ENCODE measurements at places on chromosomes 4 and X. TPM values are rescaled to one million over a fixed set of nuclear protein-coding genes. Genes with fewer than 3 reads are reported as not detected.
A peak's percentile ranks its signal among the peaks of the same experiment; 100 is the strongest.

- H3K27me3 ChIP-seq = no peaks in the 10 kb centered on the region
- H3K36me3 ChIP-seq = no peaks in the 10 kb centered on the region
- no peaks in the 10 kb centered on the region for H3K4me1 ChIP-seq
- no peak overlapping the region for H3K4me3 ChIP-seq
- H3K27ac ChIP-seq = no peak overlapping the region
- DNase-seq = no peak
These were observed 118.9 kb upstream of the PCDH7 start for GRCh38 chr4:30601070-30601865.

GRCh38 chr4:129839687-129840086 is 743.7 kb downstream of the C4orf33 start:
- no peak overlapping the region for H3K4me3 ChIP-seq
- peak; percentile 1 for DNase-seq
- no peak overlapping the region for H3K27ac ChIP-seq
- no peaks in the 10 kb centered on the region for H3K4me1 ChIP-seq
- no peaks in the 10 kb centered on the region for H3K27me3 ChIP-seq
- no peaks in the 10 kb centered on the region for H3K36me3 ChIP-seq

DNA sequence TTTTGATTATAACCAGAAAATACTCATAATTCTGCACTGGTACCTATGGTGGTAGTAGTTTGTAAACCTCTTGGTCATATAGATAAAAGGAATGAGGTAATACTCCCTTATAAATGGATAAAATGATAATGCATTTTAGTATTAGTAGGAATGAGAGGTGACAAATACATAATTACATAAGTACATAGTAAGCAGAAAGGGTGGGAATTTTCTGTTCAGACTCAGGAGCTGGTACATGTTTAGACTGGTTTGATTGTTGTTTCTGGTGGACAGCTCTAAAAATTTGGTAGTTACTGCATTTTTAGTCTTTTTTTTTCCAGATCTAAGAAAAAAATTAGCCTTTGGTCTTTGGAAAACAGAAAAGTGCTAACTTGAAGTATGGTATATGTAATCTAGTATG is 70.4 kb upstream of the AGA start:
- no peaks in the 10 kb centered on the region for H3K36me3 ChIP-seq
- no peaks in the 10 kb centered on the region for H3K4me1 ChIP-seq
- no peak overlapping the region for H3K4me3 ChIP-seq
- no peaks in the 10 kb centered on the region for H3K27me3 ChIP-seq
- no peak for DNase-seq

- no peak overlapping the region for H3K4me3 ChIP-seq
- no peaks in the 10 kb centered on the region for H3K4me1 ChIP-seq
- H3K27ac ChIP-seq = no peak overlapping the region
- H3K36me3 ChIP-seq = no peaks in the 10 kb centered on the region
- DNase-seq = no peak
- peaks cover 2% of the 10 kb centered on the region for H3K27me3 ChIP-seq
These were observed 81.9 kb downstream of the JADE3 start for GRCh38 chrX:46994096-46994495.

DNA sequence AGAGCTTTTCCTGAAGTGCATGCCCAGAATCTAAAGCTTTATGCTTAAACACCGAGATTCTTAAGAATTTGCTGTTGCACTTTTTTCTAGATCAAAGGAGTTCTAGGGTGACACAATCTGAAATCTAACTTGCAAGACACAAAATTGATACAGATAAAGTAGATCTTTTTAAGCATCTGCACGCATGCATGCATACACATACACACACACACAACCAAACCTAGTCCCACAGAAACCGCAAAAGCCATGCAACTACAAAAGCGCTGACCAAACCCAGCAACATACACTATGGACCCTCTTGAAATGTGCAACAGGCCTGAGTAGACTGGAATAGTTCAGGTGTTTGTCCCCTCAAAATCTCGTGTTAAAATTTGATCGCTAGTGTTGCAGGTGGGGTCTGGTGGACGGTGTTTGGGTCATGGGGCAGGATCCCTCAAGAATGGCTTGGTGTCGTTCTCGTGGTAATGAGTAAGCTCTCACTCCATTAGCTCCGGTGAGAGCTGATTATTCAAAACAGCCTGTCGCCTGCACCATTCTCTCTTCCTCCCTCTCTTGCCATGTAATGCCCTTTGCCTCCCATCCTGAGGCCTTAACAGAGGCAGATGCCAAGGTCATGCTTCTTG is 52.7 kb downstream of the IRF2 start:
- peaks cover 8% of the 10 kb centered on the region for H3K36me3 ChIP-seq
- no peak overlapping the region for H3K27ac ChIP-seq
- H3K4me1 ChIP-seq = peaks cover 8% of the 10 kb centered on the region

DNA sequence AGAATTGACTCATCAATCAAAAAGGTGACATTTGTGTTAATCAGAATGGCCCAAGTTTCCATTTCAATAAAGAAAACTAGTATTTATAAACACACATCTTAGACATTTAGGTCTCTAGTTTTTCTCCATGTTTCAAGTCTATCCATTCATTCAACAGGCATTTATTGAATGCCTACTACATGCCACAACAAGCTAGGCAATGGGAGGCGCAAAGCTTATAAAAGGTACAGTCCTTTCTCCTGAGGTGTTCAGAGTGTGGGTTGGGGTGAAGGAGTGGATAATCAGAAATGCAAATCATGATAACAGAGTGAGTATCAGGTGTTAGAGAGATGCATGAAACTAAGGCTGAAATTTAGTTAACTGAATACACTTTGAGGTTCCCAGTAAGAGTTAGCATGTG is 78.0 kb downstream of the HCCS start:
- H3K4me1 ChIP-seq = no peaks in the 10 kb centered on the region
- H3K27ac ChIP-seq = no peak overlapping the region
- DNase-seq = no peak
- H3K36me3 ChIP-seq = peaks cover 2% of the 10 kb centered on the region

DNA sequence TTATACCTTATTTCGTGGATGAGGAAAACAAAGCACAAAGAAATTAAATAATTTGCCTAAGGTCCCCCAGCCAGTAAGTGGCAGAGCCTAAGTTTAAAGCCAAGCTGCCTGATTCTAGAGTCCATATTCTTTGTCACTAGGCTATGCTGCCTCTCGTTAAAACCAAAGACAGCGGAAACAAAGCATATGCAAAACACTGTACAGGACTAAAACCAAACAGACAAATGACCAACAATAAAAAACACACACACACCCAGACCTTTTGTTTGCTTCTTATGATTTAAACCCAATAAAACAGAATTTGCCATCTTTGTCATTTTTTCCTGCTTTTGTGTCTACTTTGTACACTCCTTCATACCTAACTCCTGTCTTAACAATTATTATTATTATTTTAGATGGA is 10.1 kb upstream of the VSIG1 start:
- no peak overlapping the region for H3K27ac ChIP-seq
- H3K4me1 ChIP-seq = no peaks in the 10 kb centered on the region
- H3K4me3 ChIP-seq = no peak overlapping the region
- no peaks in the 10 kb centered on the region for H3K27me3 ChIP-seq
- DNase-seq = no peak

- H3K4me1 ChIP-seq = peaks cover 21% of the 10 kb centered on the region
- H3K27ac ChIP-seq = no peak overlapping the region
- DNase-seq = no peak
- H3K4me3 ChIP-seq = no peak overlapping the region
- H3K36me3 ChIP-seq = no peaks in the 10 kb centered on the region
These were observed 1.9 kb downstream of the POU4F2 start for GRCh38 chr4:146640465-146641061.

GRCh38 chr4:108058685-108059440 is 69.2 kb downstream of the HADH start:
- no peak for DNase-seq
- H3K27me3 ChIP-seq = no peaks in the 10 kb centered on the region
- peaks cover 1% of the 10 kb centered on the region for H3K36me3 ChIP-seq

DNA sequence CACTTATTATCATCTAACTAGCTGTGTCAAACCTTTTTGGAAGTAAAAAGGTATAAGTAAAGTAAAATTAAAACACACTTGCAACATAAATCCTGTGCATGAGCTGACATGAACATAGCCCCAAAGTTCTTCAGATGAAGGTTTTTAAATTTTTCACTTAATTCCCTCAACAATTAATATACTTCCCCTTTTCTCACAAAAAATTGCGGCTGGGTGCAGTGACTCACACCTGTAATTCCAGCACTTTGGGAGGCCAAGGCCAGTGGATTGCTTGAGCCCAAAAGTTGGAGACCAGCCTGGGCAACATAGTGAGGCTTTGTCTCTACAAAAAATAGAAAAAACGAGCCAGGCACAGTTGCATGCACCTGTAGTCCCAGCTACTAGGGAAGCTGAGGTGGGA is 16.8 kb downstream of the RASGEF1B start:
- H3K27ac ChIP-seq = no peak overlapping the region
- no peaks in the 10 kb centered on the region for H3K27me3 ChIP-seq
- H3K36me3 ChIP-seq = peaks cover 14% of the 10 kb centered on the region
- H3K4me3 ChIP-seq = no peak overlapping the region

DNA sequence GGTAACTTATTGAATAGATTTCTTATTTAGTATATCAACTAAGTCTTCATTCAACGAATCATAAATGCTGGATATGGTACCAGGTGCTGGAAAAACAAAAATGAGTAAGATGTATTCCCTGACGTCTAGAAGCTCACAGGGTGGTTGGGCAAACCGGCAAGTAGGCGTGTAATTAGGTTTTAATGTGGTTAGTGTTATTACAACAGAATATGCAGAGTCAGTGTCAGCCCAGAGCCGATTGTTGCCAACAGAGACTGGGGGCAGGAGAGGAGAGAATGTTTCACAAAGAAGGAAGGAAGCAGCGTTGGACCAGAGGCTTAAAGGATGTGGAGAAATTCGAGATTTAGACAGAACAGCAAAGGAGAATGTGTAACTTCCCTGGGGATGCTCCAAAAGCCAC is 111.7 kb downstream of the TENM3 start:
- no peak overlapping the region for H3K27ac ChIP-seq
- DNase-seq = peak; percentile 59
- no peaks in the 10 kb centered on the region for H3K4me1 ChIP-seq
- H3K27me3 ChIP-seq = no peaks in the 10 kb centered on the region
- no peak overlapping the region for H3K4me3 ChIP-seq

- no peaks in the 10 kb centered on the region for H3K4me1 ChIP-seq
- H3K27ac ChIP-seq = no peak overlapping the region
- no peaks in the 10 kb centered on the region for H3K27me3 ChIP-seq
- H3K36me3 ChIP-seq = no peaks in the 10 kb centered on the region
These were observed 15.5 kb upstream of the CYLC1 start for GRCh38 chrX:83845397-83845796.

GRCh38 chr4:154564311-154564710 is 1.5 kb downstream of the FGB start:
- DNase-seq = no peak
- no peaks in the 10 kb centered on the region for H3K36me3 ChIP-seq
- H3K27ac ChIP-seq = no peak overlapping the region
- H3K4me1 ChIP-seq = no peaks in the 10 kb centered on the region

PACRGL gene
- total RNA-seq = 34.6 TPM

ATP8A1 gene
- total RNA-seq = 60.3 TPM

GPR34 gene
- total RNA-seq = 9.8 TPM

HEPH gene
- total RNA-seq = 9.5 TPM

ALPK1 gene
- 26.3 TPM for total RNA-seq

ZXDA gene
- 10.2 TPM for total RNA-seq

PF4V1 gene
- total RNA-seq = not detected

AKAP4 gene
- not detected for total RNA-seq

SSX3 gene
- total RNA-seq = not detected

NEIL3 gene
- 2.0 TPM for total RNA-seq

CORIN gene
- total RNA-seq = 9.1 TPM
